ENCODE measurements at places on chromosomes 3 and 15.

DNA sequence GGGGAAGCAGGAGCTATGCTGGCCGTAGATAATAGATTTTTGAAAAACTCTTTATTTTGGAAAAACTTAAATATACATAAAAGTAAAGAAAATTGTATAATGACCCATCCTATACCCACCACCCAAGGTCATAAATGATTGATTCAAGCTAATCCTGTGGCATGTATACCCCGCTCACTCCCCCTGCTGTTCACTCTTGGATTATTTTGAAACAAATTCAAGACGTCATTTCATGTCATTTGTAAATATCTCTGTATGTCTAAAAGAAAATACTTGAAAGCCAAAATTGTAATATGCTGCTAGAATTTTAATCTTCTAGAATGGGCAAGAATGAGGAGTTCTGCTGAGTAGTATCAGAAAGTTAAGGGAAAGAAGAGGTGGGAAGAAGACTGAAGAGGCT lies 241.7 kb downstream of the FEZF2 start:
- no peak for DNase-seq

GRCh38 chr15:99412626-99413025 lies 153.2 kb upstream of the MEF2A start:
- no peak for DNase-seq

DNA sequence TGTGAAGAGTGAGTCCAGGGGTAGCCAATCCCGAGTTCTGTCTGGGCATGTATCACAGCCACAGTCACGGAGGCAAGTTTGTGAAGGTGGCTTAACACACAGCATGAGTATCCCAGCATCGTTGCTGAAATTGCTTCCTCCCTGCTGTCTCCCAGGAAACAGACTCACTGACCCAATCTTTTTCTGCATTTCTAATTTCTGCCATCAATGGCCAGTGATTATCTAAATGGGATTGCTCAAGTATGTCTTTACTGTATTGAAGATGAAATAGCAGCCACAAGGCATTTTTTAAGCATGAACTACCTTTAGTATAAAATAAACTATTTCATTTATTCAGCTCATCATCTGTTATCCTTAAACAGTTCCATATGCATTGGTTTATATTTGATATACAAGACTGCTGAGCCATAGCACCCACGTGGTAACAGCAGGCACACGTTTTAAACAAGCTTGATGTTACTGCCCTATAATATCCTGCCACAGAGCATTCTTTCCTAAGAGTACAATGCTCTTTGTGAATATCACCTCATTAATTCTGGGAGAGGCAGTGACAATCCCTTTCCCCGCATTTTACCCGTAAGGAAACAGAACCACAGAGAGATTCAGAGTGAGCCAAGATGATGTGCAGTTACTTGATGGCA lies 276.6 kb upstream of the THBS1 start:
- no peak for DNase-seq

- DNase-seq: no peak
Measured at GRCh38 chr3:134211797-134212196, 38.9 kb downstream of the RYK start.

- no peak for DNase-seq
Measured at GRCh38 chr3:5197470-5198312, 10.2 kb downstream of the EDEM1 start.

DNA sequence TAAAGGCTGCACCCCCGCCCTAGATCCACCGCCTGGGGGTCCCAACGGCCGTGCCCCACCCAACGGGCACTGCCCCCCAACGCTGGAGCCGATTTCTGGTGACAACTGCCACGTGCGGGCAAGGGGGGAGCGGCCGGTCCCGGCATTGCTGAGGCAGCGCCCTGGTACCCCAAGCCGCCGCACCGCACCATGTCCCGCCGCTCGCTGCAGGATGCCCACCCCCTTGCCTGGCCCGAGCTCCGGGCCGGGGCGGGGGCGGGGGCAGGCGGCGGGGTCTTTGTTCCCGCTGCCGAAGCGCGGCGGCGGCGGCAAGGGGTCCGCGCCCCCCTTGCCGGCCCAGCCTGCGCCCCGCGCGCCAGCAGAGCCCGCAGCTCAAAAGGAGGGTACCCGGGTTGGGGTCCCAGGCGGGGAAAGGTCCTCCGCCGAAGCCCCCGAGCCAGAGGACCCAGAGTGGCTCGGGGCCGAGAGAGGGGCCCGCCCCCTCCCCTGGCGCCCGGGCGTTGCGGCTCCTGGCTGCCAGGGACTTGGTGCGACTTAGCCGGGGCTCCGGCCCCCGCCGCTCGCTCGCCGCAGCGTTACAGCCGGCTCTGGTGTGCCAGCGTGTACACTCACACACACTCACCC lies 678 bp downstream of the SEMA7A start:
- no peak for DNase-seq

Data from NCI-H1436 treated with DMSO at 0.1 percent for 48 hours (cell line).